ENCODE measurements at places on chromosomes 4 and X.

DNA sequence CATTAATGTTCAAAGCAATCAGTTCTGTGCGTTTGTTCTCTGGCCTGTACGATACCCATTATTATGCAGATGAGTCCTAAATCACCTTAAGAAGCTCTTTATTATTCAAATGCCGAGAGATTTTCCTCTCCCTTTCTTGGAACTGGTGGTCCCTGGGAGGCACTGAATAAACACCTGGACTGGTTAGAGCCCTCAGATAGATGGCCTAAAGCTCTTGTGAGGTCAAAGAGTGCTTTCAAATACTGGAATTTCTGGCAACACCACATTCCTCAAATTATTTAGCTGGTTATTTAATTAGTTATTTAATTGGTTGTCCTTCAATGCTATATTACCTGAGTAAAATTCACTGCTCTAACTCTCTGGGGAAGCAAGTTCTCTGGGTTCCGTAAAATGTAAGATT is 3.0 kb downstream of the ARHGEF38 start:
- no peak for DNase-seq

- DNase-seq = no peak
Measured at GRCh38 chr4:145440292-145441007, 41.2 kb upstream of the SMAD1 start.

- no peak for DNase-seq
Measured at GRCh38 chr4:184343502-184344177, 126.0 kb upstream of the ENPP6 start.

- DNase-seq = no peak
Measured at GRCh38 chr4:79185526-79186045, 140.3 kb downstream of the NAA11 start.

GRCh38 chr4:37726666-37727065 is 40.5 kb upstream of the RELL1 start:
- DNase-seq = no peak

GRCh38 chr4:4914059-4914820 is 54.8 kb downstream of the MSX1 start:
- peak; percentile 1 for DNase-seq

GRCh38 chr4:68349279-68349648 is 626 bp downstream of the YTHDC1 start:
- DNase-seq = no peak

GRCh38 chr4:174553031-174553430 is 30.7 kb upstream of the HPGD start:
- no peak for DNase-seq

GRCh38 chrX:31228909-31229308 is 157.1 kb upstream of the FTHL17 start:
- no peak for DNase-seq

DNA sequence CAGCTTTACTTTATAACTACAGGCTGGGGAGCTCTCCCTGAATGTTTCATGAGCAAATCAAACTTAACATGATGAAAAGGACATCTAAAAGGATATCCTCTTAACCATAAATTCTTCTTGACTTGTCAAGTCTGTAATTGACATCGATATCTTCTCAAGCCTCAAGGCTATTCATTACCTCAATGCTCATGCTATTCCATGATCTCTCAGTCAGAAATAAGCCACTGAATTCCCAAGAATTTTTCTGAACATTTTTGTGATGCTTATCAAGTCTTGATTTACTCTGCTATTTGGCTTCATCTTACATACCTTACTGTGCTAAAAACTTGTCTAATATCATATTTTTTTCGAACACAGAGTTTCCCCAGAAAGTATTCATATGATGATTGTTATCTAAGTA is 433.4 kb downstream of the PDGFC start:
- no peak for DNase-seq

GRCh38 chr4:6668391-6668790 is 25.3 kb upstream of the S100P start:
- DNase-seq = peak; percentile 16

DNA sequence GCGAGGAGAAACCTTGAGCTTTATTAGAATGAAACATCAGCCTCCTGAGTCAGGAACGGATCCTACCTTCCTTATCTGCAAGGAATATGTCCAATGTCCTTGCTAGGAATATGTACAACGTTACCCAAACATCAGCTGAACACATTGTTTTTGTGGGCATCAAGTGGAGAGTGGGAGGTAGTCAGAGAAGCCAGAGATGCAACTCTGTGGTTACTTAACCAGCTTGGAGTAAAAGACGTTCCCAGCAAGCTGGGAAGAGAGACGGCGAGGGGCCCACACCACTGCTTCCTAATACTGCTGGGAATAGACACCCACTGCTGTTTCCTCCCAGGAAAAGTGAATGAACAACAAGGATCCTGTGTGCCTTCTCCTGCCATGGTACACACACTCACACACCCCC is 74.4 kb upstream of the PLAC1 start:
- DNase-seq = no peak

GRCh38 chr4:139635966-139636365 is 29.7 kb upstream of the MGST2 start:
- DNase-seq = no peak

All from AG04449 (cell line).